Suppressor macrophage treated with lipopolysaccharide for 1 hour (primary cell): ENCODE measurements at places on chromosomes 3 and 15.

- DNase-seq, result no peak
Measured at GRCh38 chr3:186589121-186589520, 18.6 kb downstream of the DNAJB11 start.

- no peak for DNase-seq
Measured at GRCh38 chr15:87481126-87481525, 775.4 kb downstream of the NTRK3 start.

DNA sequence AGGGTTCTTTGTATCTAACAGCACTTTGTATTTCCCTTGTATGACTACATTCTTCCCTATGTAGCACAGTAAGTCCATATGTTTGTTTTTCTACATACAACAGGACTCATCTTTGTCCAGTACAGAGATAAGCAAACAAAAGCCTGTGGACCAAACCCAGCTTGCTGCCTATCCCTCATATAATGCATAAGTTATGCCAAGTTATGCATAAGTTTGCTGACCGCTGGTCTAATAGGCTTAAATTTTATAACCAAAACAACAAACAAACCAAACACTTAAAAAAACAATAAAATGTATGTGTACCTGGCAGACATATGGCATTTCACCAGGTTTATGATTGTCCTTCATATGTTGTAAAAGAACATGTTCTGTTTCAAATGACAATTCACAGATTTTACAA is 56.0 kb downstream of the ZNF280D start:
- DNase-seq, result no peak

GRCh38 chr3:22621205-22621809 is 581.8 kb upstream of the UBE2E2 start:
- no peak for DNase-seq

DNA sequence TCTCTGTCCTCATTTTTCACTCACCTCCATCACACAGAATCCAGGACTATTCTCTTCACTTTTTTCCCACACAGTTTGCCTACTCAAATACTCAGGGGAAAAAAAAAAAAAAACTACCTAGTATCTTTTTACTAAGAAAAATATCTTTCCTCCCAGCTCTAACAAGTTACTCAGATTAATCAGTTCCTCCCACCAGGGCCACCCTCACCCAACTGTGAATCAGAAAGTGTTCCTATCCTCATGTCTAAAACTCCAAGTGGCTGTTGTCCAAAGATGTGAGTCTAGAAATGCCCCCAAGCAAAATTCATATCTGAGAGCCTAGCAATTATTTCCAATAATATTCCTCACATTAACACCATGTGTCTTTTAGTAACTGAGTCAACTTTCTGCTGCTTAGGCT is 268.0 kb downstream of the ERC2 start:
- DNase-seq, result no peak

- no peak for DNase-seq
Measured at GRCh38 chr3:167302678-167303077, 77.4 kb downstream of the ZBBX start.

- DNase-seq, result peak; percentile 94
Measured at GRCh38 chr15:49046220-49047102, at the start of gene SECISBP2L. Gene SECISBP2L (minus strand): TSS chr15:49046446. CDS start chr15:49046299, 147 bp downstream.

GRCh38 chr3:192816351-192816750 is 89.0 kb upstream of the FGF12 start:
- peak; percentile 76 for DNase-seq

GRCh38 chr15:79981831-79982455 is 10.9 kb upstream of the BCL2A1 start:
- DNase-seq, result peak; percentile 65

DNA sequence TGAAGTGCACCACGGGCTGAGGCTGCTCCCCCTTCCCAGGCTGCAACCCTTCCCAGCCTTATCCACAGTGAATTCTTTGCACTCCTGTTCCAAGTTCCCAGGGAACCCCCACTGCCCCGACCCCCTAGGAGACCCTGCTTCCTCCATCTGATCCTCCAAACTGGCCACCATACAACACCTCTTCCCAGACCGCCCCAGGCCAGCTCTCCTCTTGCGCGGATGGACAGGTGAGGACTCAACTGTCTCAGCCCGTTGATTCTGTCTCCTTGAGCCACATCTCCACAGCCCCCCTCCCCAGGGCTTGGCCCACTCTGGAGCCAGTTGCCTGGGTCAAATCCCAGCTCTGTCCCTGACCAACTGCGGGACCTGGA is 21.7 kb downstream of the GRIP2 start:
- DNase-seq, result no peak

- DNase-seq, result no peak
Measured at GRCh38 chr15:96322536-96323318, 7.8 kb upstream of the NR2F2 start.

GRCh38 chr3:63886858-63887257 is 23.2 kb downstream of the ATXN7 start:
- DNase-seq, result no peak

DNA sequence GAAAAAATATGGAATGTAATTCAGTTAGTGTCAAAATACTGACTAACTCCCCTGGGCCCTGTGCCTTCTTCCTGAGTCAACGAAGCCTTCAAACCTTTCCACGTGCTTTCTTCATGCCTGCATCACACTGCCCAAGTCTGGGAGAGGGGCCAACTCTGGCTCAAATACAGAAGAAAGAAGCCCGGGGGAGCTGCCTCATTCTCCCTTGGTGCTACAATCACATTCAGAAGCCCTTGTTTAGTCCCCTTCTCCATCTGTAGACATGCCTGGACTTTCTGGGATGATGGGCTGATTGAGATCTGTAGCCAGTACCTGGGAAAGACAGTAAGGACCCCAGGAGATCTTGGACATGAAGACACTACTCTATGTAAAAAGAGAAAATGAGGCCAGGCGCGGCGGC is 77.8 kb upstream of the GSK3B start:
- no peak for DNase-seq

DNA sequence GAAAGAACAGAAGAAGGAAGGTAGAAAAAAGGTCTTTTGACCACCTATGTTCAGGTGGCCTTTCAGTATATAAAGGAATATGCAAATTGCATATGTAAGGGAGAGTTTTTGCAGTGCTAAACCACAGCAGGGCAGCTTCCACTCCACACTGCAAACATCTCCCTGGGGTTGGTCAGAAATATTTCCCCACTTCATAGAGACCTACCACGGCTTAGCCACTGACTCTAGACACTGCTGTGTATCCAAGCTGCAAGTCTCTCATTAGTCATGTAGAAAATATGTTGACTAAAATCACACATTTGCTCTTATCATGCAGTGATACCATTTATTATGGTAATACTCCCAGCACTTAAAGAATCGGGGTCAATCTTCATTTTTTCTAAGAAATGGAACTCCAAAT is 214.9 kb upstream of the NR2F2 start:
- DNase-seq, result no peak

- DNase-seq, result no peak
Measured at GRCh38 chr3:157785102-157785826, 282.0 kb upstream of the VEPH1 start.

DNA sequence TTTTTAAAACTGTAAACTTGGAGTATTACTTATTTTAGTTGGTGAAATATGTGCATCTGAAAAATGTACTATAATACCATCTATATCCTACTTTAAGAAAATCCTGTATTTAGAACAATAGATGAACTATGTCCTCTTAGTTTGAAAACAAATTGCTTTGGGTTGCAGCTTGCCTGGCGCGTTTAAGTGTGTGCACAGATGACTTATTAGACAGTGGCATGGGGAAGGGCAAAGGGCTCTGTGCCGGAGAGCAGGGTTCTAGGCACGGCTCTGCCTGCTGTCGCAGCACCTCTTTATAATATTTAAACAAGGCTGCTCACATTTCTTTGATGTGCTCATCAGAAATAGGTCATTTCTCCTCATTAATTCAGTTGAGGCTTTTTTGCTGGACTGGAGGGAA is 10.0 kb downstream of the PXK start:
- no peak for DNase-seq
